ENCODE measurements at places on chromosomes 12 and 14. TPM values are rescaled to one million over a fixed set of nuclear protein-coding genes. Genes with fewer than 3 reads are reported as not detected.

The NXPH4 gene
- 75.4 TPM for total RNA-seq

The GLT1D1 gene
- total RNA-seq = 0.22 TPM

The BTG1 gene
- 56.8 TPM for total RNA-seq

The SELPLG gene
- 2.9 TPM for total RNA-seq

The OR4E2 gene
- total RNA-seq = not detected

The DIO2 gene
- 0.79 TPM for total RNA-seq

The MCRS1 gene
- total RNA-seq = 47.2 TPM

The GPR65 gene
- not detected for total RNA-seq

The CARMIL3 gene
- 0.60 TPM for total RNA-seq

The TGFB3 gene
- total RNA-seq = 200 TPM

The LMO3 gene
- total RNA-seq = not detected

The DDX54 gene
- total RNA-seq = 44.2 TPM

DNA sequence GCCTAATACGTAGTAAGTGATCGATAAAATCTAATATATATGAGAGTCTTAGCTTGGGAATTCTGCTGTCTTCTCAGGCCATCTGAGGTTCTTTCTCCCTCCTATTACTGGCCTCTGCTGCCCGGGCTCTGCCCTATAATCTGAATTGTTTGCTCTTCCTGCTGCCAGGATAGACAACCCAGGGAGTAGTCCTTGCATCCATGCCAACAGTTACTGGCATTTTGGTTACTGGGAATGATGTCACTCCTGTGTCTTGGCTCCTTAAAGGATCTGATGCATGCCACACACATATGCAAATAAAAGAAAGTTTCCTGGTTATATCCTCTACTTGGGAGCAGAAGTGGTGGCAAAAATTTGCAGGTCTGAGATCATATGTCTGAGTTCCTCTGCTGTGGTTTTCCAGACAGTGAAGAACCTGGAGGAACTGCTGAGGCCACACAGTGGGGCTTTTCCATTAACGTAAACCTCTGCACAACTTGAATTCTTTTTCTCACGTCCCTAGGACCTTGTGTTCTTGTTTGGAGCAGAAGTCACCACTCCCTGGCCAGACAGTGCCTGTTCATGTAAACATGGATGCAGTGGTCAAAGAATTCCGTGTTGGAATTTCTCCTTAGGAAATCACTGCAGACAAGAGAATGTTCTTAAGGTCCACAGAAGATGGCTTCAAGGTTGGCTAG, 320.6 kb upstream of the TBX3 start:
- no peak for DNase-seq

DNA sequence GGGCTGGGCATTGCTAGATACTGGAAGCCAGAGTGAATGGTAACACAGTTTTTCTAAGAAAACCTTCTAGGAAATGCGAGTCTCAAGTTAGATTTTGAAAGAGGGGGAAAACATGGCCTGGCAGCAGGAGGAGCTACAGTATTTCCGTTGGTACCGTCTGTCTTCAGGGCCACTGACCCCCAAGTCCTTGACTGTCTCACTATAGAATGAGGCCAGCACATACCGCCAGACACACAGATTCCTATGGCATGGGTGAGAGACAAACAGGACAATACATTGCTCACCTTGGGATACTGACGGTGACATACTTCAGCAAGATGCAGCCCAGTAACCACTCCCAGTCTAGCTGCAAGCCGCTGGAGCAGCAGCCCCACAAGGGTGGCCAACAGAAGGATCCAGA, 21.7 kb downstream of the SLC11A2 start:
- no peak for DNase-seq

DNA sequence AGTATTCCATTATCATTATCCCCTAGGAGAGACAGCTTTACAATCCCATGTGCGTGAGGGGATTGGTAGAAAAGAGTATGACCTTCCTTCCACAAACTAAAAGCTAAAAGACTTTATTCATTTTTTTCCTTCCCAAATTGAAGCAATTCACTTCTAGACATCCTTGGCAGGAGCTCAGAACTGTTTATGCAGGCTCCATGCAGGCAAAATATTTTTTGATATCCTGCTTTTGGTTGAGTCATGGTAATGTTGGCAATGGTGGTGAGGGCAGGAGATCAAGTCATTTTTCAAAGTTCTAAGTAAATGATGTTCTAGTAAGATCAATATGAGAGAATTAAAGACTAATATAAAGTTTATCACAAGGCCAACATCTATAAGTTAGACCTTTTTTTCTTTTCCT, 1.3 kb upstream of the PLEKHG7 start:
- no peak for DNase-seq

DNA sequence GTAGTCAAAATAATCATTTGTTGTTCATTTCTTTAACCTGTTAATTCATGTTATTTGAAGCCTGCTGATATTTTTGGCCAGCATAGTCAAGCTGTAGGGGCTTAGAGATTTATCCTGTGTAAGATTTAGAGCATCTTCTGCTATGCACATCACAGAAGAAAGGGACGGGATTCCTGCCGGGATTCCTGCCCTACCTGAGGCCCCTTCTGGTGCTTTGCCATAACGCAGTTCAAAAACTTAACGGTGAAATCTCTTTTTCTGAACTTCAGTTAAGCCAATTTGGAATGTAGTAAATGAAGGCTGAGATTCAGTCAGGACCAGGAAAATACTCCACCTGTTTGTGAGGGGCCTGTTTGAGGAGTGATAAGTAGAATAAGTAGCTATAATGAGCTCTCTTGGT, 50.7 kb upstream of the TMEM260 start:
- no peak for DNase-seq

DNA sequence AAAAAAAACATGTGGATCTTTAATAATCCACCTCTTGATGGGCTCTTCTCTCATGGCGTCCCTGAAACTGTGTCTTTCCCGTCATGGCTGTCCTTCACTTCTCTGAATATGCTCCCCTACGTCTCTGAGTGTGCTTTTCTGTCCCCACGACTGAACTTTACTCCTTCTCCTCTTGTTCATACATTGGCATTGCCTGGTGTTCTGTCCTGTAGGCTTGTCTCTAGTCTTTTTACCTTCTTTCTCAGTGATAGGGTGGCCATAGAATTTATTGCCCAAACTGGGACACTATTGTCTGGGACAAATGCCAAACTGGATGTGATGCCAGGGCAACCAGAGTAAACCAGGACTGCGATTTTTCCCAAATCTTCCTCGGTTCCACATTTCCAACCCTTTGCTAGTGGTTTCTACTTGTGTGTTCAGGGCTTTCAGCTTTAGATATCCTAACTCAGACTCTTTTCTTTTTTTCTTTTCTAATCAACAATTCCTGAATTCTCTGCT, 202.2 kb downstream of the ATP23 start:
- no peak for DNase-seq

DNA sequence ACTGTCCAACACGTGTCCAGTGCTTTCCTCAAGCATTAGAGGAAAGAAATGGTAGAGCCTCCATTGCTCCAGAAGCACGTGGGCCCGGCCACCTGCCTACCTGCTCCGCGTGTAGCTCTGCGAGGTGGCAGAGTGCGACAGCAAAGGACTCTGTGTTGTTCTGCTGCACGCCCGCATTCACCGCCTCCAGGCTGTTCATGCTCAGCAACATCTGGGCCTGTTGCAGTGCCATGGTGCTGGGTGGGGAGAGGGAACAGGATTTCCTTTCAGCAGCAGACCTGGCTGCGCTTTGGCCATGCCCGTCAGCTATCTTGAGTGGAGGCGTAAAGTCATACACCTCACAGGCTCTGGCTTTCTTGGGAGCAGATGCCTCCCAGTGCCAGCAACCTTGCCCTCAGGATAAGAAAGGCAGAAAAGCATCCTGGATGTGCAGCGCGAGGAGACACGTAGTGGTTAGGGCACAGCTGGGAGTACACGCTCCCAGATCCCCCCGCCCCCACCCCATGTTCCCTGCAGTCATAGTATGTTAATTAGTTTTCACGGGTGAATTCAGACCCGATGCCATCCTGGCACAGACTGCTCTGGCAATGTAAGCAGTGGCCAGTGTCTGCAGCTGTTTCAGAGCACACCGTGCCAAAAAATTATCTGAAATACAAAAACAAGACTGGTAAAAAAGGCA, 25.1 kb downstream of the ANAPC5 start:
- DNase-seq = no peak

DNA sequence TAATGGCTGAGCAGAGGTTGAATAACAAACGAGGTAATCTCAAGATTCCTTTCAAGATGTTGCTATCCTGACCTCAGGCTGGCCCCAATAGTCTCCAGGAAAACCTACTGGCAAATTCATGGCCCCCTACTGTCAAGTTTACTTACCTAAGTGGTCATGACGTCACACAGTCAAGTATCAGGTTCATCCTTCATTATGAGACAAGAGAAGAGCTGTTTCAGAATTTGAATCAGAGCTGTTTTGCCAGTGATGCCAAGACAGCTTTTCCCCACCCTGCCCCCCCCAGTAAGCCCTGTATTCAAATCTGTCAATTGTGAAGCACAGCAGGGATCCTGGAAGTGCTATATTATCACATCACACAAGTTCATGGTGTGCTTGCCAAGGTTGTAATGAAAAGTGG, 509.6 kb downstream of the NOVA1 start:
- DNase-seq = no peak

- DNase-seq = no peak
Measured at GRCh38 chr12:31323391-31324115, 2.4 kb downstream of the SINHCAF start.

GRCh38 chr12:65162609-65163008, 6.8 kb upstream of the LEMD3 start:
- DNase-seq = no peak

DNA sequence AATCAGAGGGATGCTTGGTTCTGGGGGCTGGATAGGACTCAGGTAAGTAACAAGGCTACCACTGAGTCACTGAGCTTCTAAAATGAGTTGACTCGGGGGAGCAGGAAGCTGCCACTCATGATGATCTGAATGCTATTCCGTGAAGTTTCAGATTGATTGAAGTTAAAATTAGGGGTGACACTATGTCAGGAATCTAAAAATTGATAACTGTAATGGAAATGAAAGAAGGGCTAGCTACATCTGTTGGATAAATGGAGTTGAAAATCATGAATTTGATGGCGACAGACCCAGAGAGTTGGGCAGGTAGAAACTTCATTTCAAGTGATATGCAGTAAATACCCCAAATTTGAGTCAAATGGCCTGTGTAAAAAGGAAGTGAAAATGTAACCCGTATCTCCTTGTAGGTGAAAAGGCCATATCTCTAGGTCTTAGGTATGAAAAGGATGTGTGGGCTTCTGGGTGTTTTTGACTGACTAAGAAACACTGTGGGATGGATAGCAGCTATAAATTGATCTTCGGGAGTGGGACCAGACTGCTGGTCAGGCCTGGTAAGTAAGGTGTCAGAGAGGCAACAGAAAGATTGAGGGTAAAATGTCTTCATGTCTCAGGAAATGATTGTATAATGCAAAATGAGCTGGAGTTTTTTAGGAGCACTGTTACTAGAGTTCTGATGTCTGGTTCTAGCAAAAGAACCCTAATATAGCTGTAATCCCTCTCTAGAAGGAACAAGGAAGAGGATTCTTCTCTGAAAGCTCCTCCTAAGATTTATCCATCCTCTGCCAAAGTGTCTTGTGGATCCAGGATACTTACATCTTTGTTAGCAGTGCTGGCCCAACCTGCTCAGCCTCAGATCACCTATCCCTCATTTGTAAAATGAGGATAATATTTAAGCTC, 57.3 kb downstream of the DAD1 start:
- no peak for DNase-seq

DNA sequence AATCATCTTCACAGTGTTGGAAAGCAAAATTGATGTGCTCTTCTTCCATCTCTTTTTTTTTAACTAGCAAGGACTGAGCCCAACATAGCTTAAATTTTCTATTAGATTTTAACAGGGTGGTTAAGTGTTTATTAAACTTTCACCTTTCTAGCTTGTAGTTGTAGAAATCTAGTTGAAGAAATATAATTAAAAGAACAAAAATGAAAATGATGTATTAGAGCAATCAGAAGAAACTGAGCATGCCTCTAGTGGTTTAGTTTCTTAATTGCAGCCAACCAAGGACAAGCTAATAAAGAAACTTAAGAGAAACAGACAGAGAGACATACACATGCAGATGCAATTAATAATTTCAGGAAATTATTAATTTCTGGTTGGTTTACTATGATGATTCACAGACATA, 673.0 kb upstream of the LMO3 start:
- no peak for DNase-seq

DNA sequence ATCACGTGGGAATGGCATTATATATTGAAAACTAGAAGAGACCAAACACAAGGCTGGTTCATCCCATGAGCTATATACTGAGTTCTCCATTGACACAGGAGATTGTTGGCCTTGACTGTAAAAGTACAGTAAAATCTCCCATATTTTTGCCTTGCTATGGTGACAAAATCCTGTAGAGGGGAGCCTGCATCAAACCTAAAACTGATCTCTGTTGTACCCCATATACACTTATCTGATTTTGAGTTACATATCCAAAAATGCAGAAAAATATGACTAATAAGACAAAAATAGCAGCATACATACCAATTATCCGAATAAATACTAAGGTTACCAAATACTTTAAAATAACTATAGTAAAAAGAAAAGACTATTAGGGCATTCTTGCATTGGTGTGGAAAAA, 60.4 kb downstream of the TMTC3 start:
- no peak for DNase-seq

GRCh38 chr14:75426332-75427125, 1.3 kb upstream of the JDP2 start:
- no peak for DNase-seq

DNA sequence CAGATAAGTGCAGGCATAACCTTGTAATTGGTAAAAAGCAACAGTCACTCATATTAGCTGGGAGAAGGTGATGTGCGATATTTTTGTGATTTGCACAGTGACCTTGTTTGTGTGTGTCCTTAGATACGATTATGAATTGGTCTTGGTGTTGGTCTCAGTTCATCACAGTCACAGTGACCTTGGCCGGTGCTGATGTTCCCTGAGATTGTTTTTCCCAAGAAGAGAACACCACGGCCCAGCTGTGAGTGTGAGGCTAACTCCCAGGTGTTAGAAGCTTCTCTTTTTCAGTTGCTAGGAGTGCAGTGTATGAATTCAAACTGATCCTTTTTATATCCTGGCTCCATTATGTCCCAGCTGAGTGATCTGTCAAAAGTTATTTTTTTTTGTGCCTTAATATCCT, 46.2 kb downstream of the TRHDE start:
- no peak for DNase-seq

DNA sequence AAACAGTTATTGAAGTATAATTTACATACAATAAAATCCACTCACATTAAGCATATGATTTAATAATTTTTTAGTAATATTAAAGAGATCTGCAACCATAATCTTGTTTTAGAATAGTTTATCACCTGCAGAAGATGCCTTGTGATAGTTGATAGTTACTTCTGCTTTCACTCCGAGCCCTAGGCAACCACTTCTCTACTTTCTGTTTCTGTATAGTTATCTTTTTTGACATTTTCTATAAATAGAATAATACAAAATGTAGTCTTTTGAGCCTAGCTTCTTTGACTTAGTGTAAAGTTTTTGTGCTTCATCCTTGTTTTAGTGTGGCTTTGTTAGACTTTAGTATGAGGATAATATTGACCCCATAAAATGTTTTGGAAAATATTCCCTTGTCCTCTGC, 111.0 kb downstream of the MNAT1 start:
- no peak for DNase-seq

DNA sequence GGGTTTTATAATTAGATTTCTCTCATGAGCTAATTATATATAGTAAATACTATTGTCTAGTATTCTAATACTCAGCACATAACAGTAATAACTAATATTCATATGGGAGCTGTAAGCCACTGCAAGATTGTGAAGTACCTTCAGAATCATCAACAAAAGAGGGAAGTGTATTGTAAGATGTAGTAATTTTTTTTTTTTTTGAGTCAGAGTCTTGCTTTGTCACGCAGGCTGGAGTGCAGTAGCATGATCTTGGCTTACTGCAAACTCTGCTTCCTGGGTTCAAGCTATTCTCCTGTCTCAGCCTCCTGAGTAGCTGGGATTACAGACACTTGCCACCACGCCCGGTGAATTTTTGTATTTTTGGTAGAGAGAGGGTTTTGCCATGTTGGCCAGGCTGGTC, 3.1 kb downstream of the GPR33 start:
- DNase-seq = no peak
